Type B pancreatic cell (in vitro differentiated cells): ENCODE measurements at places on chromosomes 11 and 22.

DNA sequence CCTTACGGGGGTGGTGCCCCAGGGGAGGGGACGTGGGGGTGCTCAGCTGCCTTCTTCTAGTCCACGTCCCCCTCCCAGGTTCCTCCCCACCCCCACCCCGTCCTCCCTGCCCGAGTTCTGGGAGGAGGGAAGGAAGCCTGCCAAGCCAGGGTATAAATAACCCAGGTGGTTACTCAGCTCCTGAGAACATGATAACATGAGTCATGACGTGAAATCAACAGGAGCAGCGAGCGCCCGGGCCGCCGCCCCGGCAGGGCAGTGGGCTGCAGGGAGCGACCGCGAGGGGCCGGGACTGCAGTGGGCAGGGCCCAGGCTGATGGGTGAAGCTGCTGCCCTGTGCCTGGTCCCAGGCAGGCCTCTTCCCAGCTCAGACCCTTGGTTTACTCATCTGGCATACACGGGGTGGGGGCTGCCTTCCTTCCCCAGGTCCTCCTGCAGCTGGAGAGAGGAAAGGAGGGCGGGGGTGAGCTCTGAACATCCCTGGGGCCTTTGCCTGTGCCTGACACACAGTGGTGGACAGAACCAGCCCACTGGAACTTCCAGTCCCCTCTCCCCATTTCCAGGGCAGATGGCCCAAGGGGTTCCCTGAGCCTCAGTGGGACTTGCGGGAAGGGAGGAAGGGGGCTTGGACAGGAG, 8.8 kb upstream of the PDGFB start:
- DNase-seq, result no peak

GRCh38 chr11:111367411-111368284, 11.4 kb downstream of the POU2AF1 start:
- no peak for DNase-seq

DNA sequence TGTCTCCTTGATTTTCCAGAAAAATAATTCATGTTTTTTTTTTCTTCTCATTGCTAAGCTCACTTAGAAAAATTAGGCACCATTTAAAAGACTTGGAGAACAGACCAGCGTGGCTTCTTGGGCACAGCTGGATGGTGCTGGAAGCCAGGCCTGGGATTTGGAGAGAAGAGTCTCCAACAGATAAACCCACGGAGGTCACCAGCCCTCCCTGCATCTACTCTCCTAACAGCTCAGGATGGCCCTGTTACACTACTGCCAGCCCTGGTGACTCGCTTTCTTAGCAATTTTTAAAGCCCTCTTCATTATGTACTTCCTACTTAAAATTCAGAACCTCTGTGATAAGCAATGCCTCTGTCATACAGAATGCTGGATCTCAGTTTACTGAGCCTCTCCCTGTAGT, 1.7 kb downstream of the PTH start:
- no peak for DNase-seq

DNA sequence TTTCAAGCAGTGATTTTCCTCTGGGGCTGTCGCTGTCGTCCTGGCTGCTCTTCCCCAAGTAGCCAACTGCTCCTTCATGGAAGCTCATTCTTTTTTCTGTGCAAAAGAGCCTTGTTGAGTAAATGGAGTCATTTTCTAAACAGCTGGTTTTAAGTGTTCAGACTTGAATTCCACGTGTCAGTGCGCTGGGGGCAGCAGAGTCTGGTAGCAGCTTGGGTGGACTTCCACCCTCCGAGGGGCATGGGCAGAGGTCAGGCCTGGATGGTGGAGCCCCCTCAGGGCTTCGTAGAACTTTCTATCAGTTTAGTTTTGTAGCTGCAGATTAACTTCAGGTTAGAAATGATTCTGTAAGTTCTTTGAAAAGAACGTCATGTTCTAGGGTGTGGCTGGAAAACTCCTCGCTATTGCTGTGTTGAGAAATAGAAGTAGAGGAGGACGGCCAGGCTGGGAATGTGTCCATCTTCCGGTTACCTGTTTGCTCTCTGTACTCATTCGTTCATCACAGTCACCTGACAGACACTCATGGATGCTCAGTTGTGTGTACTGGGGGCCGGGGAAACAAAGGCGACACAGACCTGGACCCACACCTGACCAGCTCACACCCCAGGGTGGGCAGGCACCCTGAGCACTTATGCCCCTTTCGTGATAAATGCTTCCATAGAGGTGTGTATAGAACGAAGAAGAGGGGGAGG, 270.7 kb downstream of the TBC1D22A start:
- no peak for DNase-seq

DNA sequence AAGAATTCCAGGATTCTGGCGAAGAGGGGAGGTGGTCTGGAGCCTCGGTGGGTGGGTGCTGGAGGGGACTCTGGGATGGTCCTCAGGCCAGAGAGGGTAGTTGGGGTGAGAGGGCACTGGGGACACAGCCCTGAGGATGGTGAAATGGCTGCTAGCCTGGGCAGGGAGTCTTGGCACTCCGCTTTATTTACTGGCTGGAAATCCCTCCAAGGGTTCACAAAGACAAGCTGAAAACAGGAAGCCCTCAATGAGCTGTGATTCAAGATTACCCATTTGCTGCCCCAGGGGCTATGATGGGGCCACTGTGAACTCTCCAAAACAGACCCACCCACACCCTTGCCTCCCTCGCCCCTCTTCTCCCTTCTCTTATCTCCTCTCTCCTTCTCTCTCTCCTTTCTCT, 71.9 kb downstream of the FBXO7 start:
- no peak for DNase-seq
